SJSA1 (cell line): ENCODE measurements at places on chromosomes 1 and 21. TPM values are rescaled to one million over a fixed set of nuclear protein-coding genes. Genes with fewer than 3 reads are reported as not detected.
A peak's percentile ranks its signal among the peaks of the same experiment; 100 is the strongest.

DNA sequence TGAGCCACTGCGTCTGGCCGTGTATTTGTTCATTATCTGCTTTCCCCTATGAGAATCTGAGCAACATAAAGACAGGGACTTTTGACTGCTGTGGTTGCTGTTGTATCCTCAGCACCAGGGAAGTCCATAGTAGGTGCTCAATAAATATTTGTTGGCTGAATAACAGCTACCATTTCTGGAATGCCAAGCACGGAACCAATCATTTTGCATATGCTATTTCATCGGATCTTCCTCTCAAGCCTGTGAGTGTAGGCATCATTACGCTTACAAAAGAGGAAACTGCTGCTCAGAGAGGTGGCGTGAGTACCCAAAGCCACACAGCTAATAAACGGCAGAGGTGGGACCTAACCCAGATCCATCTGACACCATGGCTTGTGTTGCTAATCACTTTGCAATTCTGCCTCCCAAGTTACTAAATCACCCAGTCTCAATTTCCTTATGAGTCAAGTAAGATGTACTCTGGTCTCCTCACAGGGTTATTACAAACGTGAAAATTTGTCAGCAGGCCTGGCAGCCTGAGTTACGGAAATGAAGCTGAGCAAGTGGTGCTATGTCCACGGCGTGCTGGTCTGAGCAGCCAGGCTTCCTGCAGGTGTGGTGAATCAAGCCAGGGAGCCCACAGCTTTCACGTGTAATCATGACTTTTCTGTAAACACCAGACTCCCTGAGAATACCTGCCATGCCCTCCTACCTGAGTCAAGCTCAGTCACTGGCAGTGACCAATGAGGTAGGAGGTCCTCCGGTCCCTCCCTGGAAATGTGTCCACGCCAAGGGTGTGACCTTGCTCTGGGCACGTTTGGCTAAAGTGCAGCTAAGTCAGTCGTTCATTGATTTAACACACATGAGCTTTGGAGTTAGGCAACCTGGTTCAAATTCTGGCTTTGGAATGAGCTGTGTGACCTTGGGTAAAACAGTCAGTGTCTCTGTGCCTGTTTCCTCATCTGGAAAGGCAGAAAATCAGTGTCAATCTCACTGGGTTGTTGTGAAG is 4.8 kb upstream of the RHCE start:
- DNase-seq: no peak

DNA sequence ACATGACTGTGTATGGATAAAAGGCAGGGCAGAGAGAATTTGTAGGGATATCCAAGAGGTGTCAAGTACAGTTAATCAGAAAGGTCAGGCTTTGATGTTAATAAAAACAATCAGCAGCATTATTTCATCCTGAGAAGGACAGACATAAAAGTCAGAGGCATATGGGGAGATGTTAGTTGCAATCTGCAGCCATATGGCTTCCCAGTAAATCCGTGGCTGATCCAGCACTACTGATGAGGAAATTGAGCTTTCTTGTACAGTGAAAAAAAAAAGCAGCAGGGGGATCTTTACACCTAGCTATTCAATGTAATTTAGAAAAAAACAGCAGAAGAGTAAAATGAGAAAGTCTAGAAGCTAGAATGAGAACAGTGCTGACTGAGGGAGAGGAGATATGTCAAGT is 2.2 kb upstream of the SPRR1B start:
- DNase-seq: no peak

DNA sequence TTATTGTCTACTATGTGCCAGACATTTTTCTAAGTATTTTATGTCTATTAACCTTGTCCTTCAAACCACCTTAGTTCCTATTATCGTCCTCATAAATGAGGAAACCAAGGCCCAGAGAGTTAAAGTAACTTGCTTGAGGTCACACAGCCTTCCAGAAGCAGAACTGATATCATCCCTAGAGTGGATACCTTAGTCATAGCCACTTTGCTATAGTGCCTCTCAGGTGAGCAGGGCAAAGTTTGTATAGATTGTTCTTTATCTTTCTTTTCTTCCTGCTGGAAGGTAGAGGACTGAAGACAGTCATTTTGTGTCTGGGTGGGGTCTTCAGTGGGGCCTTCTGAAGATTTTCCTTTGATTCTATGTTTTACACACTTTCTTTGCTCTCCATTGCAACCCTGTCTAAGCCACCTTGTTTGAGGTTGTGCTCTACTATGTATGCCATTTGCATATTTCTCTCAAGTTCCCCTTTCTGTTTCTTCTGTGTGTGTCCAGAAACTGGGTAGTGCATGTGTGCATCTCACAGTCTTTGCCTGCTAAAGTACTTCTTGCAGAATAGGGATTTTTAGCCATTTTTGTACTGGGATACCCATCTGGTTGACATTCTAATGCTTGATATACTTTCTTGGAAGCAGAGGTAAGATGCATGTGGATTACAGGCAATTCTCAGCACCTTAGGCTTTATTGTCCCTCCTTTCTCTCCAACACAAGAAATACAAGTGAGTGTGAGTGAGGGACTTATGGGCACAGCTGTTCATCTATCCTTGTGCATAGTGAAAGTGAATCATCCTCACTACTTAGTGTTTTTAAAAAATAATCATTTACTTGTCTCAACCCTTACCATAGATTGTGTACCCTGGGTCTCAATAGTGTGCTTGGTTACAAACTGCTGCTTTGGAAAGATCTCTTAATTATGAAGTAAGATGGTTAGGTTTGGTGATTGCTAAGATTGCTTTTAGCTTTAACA is 207.6 kb upstream of the HMCN1 start:
- no peak for DNase-seq

The NUP210L gene
- total RNA-seq: not detected in 2 replicates

- no peak for DNase-seq
Observed at GRCh38 chr1:24167008-24167407, 20.1 kb downstream of the IFNLR1 start.

GRCh38 chr1:43968348-43968948 is 1.4 kb upstream of the DPH2 start:
- peak; percentile 4 for DNase-seq

- DNase-seq: no peak
Observed at GRCh38 chr1:58581641-58582040, 4.6 kb upstream of the TACSTD2 start.

GRCh38 chr1:22283596-22283995 is 140.7 kb upstream of the WNT4 start:
- DNase-seq: no peak

DNA sequence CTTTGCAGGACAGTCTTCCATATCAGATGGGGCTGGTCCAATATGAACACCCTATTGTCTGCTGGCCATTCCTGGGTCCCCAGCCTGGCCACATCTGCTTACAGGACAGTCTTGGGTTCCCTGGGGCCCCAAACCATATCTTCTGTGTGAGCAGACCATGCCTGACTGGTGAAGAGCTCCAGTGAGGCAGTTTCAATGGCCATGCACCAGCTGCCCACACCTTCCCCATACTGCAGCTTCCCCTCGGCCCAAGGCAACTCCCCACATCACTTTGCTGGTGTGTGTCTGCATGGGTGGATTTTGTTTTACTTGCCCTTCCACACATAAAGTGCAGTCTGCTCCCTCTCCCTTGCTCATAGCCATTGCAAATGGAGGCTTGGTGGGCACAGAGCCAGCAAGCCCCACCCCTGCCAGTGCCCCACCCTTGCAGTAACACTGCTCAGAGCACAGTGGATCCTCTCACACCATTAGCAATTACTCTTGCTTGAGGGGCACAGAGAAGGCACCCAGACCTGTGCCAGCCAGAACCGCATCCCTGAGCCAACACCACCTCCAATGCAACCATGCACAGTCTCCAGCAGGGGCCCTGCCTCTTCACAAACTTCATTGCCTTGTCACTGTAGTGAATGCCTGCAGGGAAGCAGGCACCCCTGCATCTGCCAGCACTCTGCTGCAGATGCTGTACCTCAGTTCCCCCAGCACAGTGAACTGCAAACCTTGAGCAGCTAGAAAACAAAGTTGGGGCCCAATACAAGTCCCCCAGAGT is 474.5 kb upstream of the BEND5 start:
- no peak for DNase-seq

The SLAMF8 gene
- total RNA-seq: not detected in 2 replicates

The COL18A1 gene
- total RNA-seq: 55.9 TPM in 2 replicates

DNA sequence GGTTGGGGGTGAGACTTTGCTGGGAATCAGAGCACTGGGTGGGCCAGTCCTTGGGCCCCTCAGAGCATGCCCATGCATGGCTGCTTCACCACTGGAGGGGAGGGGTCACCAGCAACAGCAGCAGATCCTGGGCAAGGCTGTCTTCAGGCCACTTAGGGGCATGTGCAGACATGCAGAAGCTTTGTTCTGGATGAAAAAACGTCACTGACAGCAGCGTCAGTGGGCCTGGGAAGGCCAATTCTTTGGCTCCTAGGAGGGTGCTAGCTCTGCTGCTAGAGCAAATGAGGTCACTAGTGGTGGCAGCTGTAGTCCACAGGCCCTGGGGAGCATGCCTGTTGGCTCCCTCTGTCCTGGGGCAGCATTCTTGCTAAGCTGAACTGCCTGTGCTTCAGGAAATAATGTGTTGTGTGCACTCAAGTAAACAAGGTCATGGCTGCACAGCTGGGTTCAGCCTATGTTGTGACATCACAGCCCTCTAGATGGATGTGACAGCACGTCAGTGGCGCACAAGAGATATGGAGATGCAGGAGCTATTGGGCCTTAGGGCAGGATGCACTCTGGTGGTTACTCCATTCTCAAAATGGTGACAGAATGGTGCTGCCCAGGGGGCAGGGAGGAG is 27.0 kb downstream of the ZC3H11B start:
- DNase-seq: no peak

The MATN1 gene
- total RNA-seq: 0.26 TPM in 1 of 2 replicates, not detected in the other

The CAMK1G gene
- 0.11 TPM in 1 of 2 replicates, not detected in the other for total RNA-seq

The ODR4 gene
- 16.4 and 19.2 TPM in 2 replicates for total RNA-seq

GRCh38 chr1:203640117-203640516 is 13.5 kb downstream of the ATP2B4 start:
- DNase-seq: no peak

DNA sequence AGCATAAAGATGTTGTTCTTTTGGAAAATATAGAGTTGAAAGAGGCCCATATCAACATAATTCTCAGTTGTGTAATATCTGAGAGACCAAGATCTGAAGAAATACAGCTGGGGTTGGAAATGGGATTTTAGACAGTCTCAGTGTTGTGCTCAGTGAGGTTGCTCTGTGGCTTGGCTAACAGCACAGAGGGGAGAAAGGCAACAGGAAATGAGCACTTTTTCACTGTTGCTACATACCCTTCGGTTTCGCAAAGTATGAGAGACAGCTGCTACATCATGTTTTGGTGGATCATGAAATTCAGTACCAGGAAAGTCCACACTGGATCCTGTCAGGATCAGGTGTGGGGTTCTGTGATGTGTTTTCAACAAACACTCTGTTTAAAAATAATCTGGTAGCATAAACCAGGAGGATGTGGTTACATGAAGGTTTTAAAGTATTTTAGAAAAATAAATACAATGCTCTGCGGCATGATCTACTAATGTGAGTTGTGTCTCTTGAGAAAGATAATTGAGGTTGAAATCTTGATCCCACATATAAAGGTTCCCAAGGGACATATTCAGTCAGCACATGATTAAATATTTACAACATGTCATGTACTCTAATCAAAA is 7.0 kb upstream of the GPR88 start:
- no peak for DNase-seq

- no peak for DNase-seq
Observed at GRCh38 chr21:45517249-45518065, 24.8 kb downstream of the SLC19A1 start.

- no peak for DNase-seq
Observed at GRCh38 chr1:179883040-179883744, 1.1 kb downstream of the TOR1AIP1 start.

The ERMAP gene
- total RNA-seq: 8.2 and 9.4 TPM in 2 replicates

- DNase-seq: peak; percentile 81
Observed at GRCh38 chr1:99685516-99686180, 39.7 kb downstream of the PALMD start.

GRCh38 chr1:229629261-229629660 is 3.2 kb downstream of the URB2 start:
- DNase-seq: no peak

DNA sequence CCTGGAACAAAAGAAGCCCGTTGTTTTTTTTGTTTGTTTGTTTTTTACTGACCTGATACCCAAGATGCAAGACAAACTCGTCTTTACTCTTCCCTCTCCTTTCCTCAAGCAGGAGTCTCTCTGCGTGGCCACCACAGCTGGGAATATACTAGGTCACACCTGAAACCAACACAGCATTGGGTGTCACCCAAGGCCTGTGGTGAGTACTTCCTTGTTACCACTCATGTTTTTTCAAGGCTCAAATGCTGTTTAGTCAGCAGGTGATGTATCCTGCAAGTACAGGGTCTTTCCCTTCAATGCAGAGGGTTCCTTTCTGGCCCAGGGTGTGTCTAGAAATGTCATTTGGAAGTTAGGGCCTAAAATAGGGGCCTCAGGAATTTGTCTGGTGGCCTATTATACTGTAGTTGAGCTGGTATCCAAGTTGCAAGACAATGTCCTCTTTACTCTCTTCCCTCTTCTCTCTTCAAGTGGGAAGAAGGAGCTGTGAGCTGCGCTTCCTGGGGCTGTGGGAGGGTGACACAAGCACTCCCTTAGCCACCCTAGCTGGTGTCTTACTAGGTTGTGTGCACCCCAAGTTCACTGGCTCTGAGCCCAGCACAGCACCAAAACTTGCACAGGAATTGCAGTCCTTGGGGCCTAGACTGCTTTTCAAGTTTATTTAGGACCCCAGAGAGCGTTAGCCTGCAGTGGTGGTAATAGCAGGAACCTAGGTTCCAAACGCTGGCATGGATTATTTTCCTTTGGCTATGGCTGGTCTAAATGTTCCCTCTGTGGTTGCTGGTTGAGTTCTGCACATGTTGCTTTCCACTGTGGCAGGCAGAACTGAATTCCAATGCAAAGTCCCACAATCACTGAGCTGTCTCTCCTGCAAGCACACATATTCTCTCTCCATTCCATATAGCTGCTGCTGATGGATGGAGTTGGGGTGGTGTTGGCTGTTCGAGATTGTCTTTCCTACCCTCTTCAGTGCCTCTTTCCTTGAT is 91.4 kb upstream of the LYPLAL1 start:
- DNase-seq: no peak

The RNPC3 gene
- 3.5 and 5.1 TPM in 2 replicates for total RNA-seq

DNA sequence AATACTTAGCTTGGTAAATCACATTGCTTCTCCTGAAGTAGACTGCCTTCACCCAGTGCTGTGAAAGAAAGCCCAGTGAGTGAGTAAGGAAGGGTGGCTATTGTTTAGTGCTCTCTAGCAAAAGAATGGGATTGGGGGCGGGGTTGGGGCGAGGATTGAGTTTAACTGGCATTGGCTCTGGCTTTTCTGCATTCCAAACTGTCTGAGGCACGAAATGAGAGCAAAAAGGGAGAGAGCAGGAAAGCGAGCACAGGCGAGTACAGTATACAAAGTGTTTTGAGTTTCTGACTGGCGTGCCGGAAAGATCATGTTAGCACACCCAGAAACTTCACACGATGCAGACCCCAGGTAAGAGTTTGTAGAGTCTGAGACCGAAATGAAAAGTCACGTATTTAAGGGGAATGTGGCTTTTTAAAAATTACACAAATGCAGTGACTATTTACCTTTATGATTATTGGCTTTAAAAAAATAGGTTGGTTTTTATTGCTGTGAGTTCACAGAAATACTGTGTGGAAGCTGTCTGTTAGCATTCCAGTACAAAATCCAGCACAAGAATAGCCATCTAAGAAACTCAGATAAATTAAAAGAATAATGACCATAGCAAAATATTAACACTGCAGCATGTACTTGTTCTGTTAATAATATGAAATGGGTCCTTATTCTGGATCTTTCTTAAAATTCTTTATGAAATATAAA is 155.4 kb downstream of the CLEC20A start:
- DNase-seq: peak; percentile 89

- no peak for DNase-seq
Observed at GRCh38 chr1:155253208-155253607, 2.1 kb downstream of the ENTREP3 start.

GRCh38 chr1:64484651-64485050 is 14.7 kb downstream of the CACHD1 start:
- DNase-seq: no peak

The NPHS2 gene
- total RNA-seq: not detected in 2 replicates

The GBP2 gene
- total RNA-seq: 48.3 and 78.2 TPM in 2 replicates

The PCP4 gene
- total RNA-seq: not detected in 2 replicates
